ENCODE measurements at places on chromosomes 12 and 14.

GRCh38 chr14:72463291-72463866 is 430.5 kb downstream of the DPF3 start:
- no peak for DNase-seq

DNA sequence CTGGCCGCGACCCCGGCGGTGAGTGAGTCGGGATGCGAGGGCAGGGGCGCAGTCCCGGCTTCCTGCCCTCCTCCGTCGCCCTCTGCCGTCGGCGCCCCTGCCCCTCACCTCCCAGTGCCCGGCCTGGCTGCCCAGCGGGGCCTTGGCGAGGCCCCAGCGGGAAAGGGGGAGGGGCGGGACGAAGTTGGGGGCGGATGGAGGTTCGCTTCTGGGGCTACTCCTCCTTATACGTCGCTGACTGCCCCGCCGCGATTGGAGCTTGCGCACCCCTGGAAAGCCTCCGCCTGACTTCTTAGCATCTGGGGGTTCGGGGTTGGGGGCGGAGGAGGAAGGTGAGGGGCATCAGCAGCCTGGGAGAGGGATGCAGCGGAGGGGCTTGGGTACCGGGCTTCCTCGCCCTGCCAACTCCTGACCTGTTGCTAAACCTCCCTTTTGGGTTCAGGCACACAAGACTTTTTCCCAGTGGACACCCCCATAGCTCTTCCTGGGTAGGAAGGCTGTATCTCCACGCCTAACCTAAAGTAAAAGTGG is 406 bp downstream of the TMEM263 start:
- DNase-seq, result peak; percentile 52

DNA sequence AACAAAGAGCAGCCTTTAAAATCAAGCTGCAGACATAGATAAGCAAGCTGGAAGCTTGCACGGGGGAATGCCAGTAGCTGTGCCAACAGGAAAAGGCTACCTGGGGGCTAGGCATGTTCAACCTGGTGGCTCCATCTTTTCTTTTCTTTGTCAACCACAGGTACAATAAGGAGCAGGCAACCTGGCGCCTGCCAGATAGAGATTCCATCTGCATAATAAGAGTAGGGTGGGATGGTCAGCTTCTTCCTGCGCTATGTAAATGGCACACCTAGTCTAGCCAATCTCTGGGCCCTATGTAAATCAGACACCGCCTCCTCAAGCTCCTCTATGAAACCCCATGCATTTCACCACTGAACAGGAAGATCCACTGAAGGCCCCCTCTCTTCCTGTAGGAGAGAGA is 87.4 kb upstream of the PKP2 start:
- no peak for DNase-seq

GRCh38 chr14:24315807-24316596 is 4.7 kb downstream of the LTB4R start:
- no peak for DNase-seq

GRCh38 chr12:55250944-55251343 is 6.5 kb downstream of the OR6C74 start:
- DNase-seq, result no peak

- DNase-seq, result no peak
Measured at GRCh38 chr12:98686603-98687002, 41.5 kb downstream of the APAF1 start.

DNA sequence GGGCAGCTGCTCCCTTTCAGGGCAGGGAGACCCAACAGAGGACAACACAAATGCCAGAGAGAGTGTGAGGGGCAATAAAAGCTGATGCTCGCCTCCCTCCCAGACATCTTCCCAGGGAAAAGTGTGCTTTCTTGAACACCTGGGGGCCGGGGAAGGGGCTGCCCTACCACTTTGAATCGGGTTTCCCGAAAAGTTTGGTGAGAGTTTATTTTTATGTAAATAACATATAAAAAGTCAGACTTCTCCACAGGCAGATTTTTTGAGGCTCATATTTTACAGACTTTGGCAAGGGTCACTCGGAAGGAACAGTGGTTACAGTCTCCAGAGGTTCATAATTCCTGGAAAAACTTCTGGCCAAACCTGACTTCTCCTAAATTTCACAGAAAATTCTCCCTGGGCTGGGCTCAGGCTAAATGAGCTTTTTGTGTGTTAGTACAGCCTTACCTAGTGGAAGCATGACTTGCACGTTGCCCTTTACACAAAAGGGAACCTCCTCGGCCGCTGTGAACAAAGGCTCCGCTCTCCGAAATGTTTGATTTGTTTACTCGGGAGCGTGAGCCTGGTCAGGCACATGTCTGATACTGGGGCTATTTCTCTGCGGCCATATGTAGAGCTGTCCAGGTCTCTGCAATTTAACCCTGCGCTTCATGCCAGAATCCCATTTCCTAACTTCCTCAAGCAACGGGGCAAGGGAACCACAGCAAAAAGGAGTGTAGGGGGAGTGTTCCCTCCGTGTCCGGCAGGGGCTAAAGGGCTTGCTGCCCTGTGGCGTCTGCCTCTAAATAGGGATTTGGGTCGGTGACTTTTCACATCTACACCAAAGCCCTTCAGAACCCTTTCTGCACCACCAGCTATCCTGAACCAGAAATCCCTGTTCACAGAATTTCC is 3.4 kb downstream of the RTL1 start:
- no peak for DNase-seq

- peak; percentile 8 for DNase-seq
Measured at GRCh38 chr14:97120611-97121031, 323.4 kb downstream of the VRK1 start.

DNA sequence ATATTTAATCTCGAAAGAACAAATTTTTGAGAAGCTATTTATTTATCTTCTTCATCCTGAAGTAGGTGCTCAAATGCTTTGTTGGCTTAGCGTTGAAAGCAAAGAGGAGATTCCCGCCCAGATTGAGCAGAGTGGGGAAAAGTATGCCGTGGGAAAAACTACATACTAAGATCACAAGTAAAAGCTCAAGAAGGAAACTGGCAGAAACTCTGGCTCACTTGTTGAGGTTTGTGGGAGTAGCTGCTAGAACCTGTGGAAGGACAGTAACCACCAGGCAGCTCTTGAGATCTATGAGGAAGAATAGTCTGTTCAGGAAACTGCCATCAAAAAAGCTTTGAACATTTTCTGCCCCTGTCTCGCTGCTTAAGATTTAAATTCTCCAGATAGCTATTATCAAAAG is 3.9 kb downstream of the MYRFL start:
- no peak for DNase-seq

GRCh38 chr14:75784314-75784686 is 123.3 kb downstream of the TTLL5 start:
- DNase-seq, result no peak

- DNase-seq, result no peak
Measured at GRCh38 chr12:44616402-44616801, 259.7 kb downstream of the NELL2 start.

GRCh38 chr12:15824516-15824915 is 35.3 kb upstream of the EPS8 start:
- no peak for DNase-seq

DNA sequence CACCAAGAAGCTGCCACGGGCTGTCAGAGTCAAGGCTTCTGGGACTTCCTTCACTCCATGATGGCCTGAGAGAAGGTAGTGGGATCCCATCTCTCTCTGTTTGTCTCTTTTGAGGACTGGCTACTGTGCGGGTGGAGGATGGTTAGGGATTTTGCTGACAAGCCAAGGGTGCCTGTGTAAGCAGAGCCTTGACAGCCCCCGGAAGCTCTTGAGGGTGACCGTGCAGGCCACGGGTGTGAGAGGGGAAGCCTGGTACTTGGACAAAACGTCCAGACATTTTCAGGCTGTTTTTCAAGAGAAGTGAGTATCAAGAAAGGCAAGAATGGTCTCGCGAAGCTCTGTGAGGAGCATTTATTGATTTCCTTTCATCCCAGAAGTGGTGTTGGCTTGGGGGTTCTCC is 352.4 kb downstream of the DPF3 start:
- DNase-seq, result no peak

- no peak for DNase-seq
Measured at GRCh38 chr12:53887881-53888280, 50.8 kb upstream of the HOXC13 start.

- no peak for DNase-seq
Measured at GRCh38 chr12:62714181-62714773, 220.7 kb downstream of the PPM1H start.

DNA sequence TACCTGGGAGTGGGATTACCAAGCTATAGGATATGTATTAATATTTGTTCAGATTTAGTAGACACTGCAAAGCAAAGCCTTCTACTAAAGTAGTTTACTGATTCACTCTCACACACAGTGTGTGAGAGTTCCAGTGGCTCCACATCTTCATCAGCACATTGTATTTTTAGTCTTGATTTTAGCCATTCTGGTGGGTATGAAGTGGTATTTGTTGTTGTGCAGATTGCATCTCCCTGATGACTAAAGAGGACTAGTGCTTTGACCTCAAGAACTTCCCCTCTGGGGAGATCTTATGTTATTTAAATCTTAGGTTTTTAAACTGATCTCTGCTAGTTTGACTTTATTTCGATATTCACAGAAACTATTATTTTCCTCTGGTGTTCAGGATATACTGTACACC is 479.7 kb upstream of the RGS6 start:
- no peak for DNase-seq

- DNase-seq, result no peak
Measured at GRCh38 chr12:24596768-24597388, 352.0 kb downstream of the BCAT1 start.

DNA sequence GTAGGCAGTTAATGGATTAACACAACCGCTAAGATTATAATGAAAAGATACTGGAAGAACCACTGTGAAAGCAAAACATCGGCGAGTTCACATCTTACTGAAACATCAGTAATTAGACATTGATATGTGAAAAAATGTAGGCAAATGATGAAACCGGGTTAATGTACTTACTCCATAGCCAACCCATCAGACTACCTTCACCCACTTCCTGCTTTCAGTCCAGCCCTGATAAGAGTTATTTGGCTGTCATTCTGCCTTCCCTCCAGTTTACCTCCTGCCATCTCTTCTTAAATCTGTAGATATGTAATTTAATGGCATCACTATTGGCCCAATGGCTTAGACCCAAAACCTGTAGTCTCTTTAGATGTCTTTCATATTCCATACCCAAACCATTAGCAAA is 46.0 kb upstream of the LGR5 start:
- DNase-seq, result no peak

- no peak for DNase-seq
Measured at GRCh38 chr14:88621100-88621499, 58.3 kb downstream of the ZC3H14 start.

DNA sequence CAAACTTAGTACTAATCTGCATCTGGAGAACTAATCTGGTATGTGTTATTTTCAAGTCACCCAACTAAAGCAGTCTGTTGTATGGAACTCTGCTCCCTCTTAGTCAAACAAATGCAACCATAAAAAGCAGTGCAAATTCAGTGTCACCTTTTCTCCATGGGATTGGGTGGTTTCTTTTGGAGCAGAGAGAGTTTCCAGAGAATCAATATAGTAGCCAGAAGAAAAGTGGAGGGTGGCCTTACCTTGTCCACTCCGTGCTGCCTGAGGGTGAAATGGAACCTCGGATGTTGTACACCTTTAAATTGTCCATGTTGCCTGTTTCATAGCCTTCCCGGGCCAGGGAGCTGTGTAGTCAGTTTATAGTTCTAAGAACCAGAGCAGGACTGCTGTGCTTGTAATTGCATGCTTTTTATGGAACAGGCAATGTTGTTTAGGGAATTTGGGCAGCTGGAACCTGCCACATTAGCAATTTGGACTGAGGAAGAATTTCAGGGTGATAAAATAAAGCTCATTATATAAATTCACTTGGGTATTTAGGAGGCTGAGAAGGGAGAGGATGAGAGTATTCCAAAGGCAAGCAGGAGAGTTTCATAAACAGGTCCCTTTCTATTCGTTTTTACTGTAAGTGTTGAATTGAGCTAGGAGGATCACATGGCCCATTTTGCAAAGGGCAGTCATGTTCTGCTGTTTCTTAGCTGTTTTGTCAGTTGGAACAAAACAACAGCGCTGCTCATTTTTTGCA is 60.5 kb downstream of the CRADD start:
- DNase-seq, result no peak

- no peak for DNase-seq
Measured at GRCh38 chr12:11685316-11685715, 35.8 kb downstream of the ETV6 start.

GRCh38 chr12:106001837-106002218 is 136.9 kb downstream of the NUAK1 start:
- no peak for DNase-seq

DNA sequence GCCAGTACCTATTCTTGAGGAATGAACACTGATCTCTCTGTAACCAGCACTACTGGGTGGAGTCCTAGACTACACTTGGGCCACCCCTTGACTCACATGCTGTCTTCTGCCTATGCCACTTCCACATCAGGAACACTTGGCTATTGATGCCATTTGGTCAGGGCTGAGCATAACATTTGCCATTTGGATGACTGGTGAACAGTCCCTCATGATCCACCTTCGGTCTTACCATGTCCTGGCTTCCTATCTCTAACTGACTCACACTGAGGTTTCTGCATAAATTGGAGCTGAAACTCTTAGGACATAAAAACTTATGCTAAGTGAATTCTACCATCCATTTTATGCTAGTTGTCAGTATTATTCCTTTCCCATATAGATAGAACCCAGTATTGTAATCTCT is 91.7 kb upstream of the PELI2 start:
- no peak for DNase-seq

- DNase-seq, result no peak
Measured at GRCh38 chr12:45416126-45416525, 200.2 kb downstream of the ANO6 start.

- no peak for DNase-seq
Measured at GRCh38 chr12:42732908-42733411, 143.4 kb upstream of the PRICKLE1 start.

DNA sequence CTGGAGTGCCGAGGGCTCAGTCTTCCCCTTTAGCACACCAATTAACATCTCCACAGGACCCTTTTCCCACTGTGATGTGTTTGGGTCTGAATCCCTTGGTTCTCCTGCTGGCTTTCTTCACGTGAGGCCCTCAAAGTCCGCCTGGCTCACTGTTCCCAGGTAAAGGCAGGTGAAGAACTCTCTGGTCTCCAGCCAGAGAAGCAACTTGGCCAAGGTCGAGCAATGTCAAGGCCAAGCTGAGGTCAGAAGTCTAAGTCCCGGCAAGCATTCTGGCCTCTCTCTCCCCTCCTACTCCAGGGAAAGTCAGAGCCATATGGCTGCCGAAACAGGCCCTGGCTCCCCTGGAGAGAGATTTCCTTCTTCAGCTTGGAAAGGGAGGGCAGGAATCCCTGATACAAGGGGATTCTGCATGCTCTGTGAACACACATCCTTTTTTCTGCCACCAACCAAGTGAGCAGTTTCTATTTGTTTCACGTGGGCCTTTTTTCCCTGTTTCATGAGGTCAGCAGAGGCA is 61.4 kb upstream of the ESRRB start:
- no peak for DNase-seq

DNA sequence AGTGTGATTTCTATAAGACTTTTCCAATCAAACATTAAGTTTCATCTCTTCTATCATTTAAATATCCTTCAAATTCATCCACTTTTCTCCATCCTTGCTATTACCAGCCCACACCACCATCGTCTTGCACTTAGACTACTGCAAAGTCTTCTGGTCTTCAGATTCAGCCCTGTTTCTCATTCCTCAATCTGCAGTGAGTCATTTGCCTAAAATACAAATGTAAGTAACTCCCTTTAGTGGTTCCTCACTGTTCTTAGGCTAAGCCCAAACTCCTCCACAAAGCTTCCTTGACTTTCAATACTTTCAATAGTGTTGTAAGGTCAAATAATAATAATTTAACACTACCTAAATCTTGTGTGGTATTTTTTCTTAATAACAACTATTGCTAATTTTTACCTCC is 83.3 kb downstream of the PLEKHG7 start:
- DNase-seq, result no peak

GRCh38 chr12:88083634-88084033 is 54.4 kb upstream of the C12orf50 start:
- DNase-seq, result no peak

All from T-helper 17 cell (primary cell).